Activated CD4-positive, CD25-positive, alpha-beta regulatory T cell treated with anti-CD3 and anti-CD28 coated beads, Interleukin-2, amount 50 U/mL, for 24 hours (primary cell): ENCODE measurements at places on chromosomes 3 and 15.

- ATAC-seq: no peak
Observed at GRCh38 chr3:22121068-22121701, 370.2 kb upstream of the ZNF385D start.

DNA sequence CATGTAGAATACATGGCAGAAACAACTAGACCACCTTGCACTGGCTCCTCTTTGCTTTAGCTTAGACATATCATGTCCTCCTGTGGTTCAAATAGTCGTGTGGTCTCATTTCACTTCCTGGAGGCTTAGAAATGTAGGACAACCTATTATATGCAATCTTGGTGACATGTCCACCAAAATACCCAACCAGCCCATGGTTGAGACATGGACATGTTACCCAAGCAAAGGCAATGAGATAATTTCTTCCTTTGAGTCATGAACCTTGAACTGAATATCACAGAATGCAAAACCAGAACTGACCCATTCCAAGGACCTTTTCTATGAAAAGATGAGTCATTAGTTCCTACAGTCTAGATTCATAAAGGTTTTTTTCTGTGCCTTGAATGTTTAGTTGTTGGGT lies 309.0 kb upstream of the MDFIC2 start:
- ATAC-seq: peak; percentile 72

DNA sequence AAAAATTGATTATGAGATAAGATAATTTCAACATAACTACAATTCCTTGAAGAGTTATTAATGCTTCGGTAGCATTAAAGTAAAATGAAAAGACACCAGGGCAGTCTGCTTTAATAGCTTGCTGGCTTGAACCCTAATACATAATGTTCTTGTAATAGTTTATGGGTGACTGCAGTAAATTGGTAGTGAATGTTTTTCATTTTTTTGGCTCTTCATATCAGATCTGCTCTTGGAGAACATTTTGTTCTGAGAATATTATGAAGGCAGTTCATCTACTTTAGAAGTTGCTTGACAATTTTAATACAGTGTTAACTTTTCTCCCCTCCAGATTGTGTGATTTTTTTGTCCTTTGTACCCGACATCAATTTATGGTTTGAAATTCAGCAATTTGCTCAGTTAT lies 128.4 kb downstream of the ZBTB20 start:
- no peak for ATAC-seq

GRCh38 chr3:114221881-114222264 lies 15.5 kb downstream of the ZNF80 start:
- ATAC-seq: peak; percentile 2

- no peak for ATAC-seq
Observed at GRCh38 chr3:103873897-103874545, 1439.2 kb downstream of the ZPLD1 start.

DNA sequence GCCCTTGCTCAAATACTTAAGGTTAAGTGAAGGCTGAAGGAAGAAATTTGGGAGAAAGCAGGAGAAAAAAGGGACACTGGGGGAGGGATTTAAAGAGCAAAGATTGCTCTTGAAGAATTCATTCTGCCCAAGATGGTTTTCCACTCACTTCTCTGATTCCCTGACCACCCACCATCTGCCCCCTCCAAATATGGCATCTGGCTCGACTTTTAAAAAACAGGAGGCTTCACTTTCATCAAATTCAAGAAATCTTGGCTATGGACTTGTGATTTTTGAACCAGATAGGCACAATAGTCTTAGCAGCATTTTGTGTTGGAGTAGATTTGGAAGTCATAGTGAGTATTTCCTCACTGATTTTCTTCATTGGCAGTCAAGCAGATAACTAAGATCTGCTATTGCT lies 574.4 kb upstream of the SUCLG2 start:
- no peak for ATAC-seq

DNA sequence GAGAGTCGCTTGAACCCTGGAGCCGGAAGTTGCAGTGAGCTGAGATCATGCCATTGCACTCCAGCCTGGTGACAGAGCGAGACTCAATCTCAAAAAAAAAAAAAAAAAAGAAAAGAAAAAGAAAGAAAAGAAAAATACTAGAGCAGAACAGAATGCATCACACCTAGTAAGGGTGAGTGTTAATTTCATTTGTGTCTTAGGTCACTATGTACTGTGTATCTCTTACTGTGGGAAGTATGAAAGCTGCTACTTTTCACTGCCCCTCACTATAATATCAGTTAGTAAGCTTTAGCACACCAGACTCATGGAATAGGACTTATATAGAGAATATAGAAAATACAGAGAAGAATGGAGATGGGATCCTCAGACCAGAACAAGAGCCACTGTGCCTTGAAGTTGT lies 45.9 kb upstream of the RASA2 start:
- peak; percentile 31 for ATAC-seq

DNA sequence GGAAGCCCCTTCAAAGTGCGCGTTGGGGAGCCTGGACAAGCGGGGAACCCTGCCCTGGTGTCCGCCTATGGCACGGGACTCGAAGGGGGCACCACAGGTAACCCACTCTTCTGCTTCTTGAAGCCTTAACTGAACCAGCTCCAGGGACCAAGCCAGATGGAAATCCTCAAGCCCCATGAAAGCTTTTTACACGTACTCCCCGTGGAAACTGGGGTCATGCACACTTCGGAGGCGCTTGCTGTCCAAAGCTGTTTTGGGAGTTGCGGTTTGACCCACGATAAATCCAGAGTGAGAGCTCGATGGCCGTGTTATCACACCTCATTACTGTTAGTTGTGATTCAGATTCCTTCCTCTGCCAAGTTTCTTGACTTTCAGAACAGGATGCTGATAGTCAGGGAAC lies 47.5 kb downstream of the DNASE1L3 start:
- ATAC-seq: no peak

DNA sequence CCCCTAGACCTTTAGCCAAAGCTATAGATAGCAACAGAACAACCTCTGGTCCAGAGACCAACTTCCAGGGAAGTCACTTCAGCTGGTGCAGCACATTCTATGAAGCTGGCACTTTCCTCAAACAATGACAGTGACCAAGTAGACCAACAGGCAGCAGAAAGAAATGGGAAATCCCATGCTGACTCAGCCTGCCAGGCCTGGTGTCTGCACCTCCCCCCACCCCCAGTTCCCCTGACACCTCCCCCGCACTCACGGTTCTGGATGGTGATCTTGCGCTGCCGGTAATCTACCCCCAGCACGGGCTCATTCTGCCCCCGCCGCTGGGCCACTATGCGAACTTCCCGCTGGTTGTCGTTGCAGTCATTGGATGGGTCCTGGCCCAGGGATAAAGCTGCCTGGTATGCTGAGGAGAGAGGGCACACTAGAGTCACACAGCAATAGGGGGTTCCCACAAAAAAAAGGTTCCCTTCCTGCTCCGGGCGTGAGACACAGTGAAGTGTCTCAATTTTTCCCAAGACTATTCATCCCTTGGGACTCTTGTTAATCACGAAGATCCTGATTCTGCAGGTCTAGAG lies 17.0 kb downstream of the ILDR1 start:
- ATAC-seq: peak; percentile 28

- ATAC-seq: no peak
Observed at GRCh38 chr3:35617370-35617769, 22.0 kb upstream of the ARPP21 start.

DNA sequence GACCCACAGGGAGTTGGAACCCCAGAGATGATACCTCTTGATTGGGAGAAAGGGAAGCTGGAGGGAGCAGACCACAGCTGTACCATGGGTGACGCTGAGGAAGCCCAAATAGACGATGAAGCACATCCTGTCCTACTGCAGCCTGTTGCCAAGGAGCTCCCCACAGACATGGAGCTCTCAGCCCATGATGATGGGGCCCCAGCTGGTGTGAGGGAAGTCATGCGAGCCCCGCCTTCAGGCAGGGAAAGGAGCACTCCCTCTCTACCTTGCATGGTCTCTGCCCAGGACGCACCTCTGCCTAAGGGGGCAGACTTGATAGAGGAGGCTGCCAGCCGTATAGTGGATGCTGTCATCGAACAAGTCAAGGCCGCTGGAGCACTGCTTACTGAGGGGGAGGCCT lies 201.1 kb downstream of the AKAP13 start:
- no peak for ATAC-seq

DNA sequence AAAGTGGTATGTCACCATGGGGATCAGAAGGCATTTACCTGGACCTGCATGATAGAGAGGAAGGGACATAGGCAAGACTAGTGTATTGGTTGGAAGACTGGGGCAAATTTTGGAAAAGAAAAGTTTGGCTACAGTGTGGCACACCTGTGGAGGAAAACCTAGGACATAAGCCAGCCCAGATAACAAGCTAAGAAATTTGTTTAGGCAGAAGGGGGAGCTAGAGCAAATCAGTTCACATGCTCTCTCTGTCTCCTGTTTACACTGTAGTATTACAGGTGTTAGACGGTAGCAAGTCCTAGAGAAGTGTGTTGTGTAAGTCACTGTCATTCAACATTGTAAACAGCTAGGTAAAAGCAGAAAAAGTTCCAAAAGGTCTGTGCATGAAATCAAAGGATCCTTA lies 11.9 kb upstream of the ALDH1A2 start:
- ATAC-seq: no peak

DNA sequence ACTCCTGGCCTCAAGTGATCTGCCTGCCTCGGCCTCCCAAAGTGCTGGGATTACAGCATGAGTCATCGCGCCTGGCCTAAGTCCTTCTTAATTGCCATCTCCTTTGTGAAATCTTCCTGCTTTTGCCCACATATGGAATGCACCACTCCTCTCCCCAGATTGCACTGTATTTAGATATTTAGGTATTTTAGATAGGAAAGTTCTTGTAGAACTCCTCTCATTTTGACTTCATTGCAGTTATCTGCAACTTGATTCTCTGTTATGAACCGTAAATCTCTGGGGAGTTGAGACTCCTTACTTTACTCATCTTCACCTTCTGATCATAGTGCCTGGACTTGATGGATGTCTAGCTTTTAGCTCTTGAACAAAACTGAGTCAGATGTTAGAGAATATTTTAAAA lies 150.7 kb downstream of the AKAP13 start:
- ATAC-seq: no peak
